ENCODE measurements at places on chromosomes 1 and 21. TPM values are rescaled to one million over a fixed set of nuclear protein-coding genes. Genes with fewer than 3 reads are reported as not detected.

NBPF3 gene
- total RNA-seq, result 4.5 TPM

BACE2 gene
- total RNA-seq, result 5.5 TPM

KRTAP12-2 gene
- not detected for total RNA-seq

MTMR11 gene
- total RNA-seq, result 6.8 TPM

ATP6V1G3 gene
- total RNA-seq, result not detected

CHI3L2 gene
- 9.1 TPM for total RNA-seq

LCE3E gene
- total RNA-seq, result not detected

SLC30A10 gene
- not detected for total RNA-seq

NCF2 gene
- 22.9 TPM for total RNA-seq

LYPD8 gene
- total RNA-seq, result not detected

LRRC47 gene
- 40.4 TPM for total RNA-seq

TMEM240 gene
- total RNA-seq, result 1.1 TPM

UBXN11 gene
- 31.9 TPM for total RNA-seq

SCMH1 gene
- total RNA-seq, result 21.2 TPM

SLC45A1 gene
- 0.86 TPM for total RNA-seq

IFI44L gene
- 50.8 TPM for total RNA-seq

KIF26B gene
- 0.02 TPM for total RNA-seq

S100A14 gene
- total RNA-seq, result not detected

ASPM gene
- 65.6 TPM for total RNA-seq

SLC1A7 gene
- not detected for total RNA-seq

GBP6 gene
- 0.36 TPM for total RNA-seq

EXTL2 gene
- 3.2 TPM for total RNA-seq

FCRL4 gene
- not detected for total RNA-seq

SPATA45 gene
- total RNA-seq, result not detected

SETSIP gene
- not detected for total RNA-seq

RGSL1 gene
- total RNA-seq, result not detected

PCNX2 gene
- 24.4 TPM for total RNA-seq

IL22RA1 gene
- not detected for total RNA-seq

PCAT6 gene
- not detected for total RNA-seq

LHX8 gene
- total RNA-seq, result not detected

AIRE gene
- total RNA-seq, result 3.0 TPM

Measured in T-helper 2 cell treated with Interferon-gamma antibody and Interleukin-4, amounts not matched to agents 100 ng/mL and 5 ng/mL, for 36 hours (primary cell).